ENCODE measurements at places on chromosomes 13 and 19. TPM values are rescaled to one million over a fixed set of nuclear protein-coding genes. Genes with fewer than 3 reads are reported as not detected.

DNA sequence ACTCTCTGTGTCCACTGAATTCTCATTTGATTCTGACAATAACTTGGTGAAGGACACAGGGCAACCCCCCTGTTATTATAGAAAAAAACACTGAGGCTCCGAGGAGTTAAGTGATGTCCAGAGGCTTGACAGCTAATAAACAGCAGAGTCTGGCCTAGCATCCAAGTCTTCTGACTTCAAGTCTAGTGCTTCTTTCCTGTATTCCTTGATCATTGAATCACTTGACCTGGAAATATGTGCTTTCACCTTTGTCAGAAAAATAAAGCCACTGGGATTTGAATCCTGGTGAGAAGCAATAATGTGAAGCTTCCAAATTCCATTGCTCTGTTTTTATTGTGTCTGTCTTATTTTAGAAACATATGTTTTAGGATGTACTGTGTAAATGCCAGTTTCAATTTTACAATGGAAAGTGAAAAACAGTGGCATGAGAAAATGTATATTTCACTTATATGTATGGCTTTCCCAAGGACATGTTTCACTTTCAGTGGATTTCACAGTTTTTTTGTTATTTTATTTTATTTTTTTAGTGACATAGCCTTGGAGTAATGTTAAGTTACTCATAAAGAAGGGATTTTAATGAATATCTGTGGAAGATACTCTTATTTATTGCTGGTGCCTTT is 190.2 kb downstream of the GPC6 start:
- H3K27ac ChIP-seq = no peak overlapping the region
- H3K4me1 ChIP-seq = no peaks in the 10 kb centered on the region
- H3K4me3 ChIP-seq = no peak overlapping the region

DNA sequence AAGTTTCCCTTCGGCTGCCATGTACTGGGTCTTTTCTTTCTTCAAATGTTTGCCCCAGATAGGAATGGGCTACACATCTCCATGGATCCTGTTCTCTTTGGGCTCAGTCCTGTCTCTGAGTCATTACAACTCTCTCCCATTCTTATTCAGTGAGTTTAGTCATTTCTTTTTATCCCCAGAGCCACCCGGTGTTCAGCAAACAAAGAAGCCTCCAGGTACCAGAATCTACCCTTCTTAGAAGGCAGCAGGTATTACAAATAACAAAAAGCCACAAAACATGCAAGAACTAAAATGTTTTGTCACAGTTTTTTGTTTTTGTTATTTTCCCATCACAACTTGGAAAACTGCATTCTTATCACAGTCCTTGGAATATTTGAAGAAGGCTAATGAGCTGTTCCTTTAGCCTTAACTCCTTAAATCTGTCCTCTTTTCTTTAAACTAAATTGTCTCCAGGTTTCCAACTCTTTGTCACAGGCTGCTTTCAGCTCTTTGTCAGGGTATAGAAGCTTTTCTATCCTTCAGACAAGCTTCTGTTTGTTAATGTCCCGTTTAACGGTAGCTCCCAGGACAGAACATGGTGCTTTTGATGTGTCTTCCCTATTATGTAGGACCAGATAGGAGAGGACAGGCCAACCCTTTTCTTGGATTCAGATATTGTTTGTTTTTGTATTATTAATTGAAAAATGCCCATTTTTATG is 215.5 kb upstream of the HTR2A start:
- DNase-seq = no peak
- H3K36me3 ChIP-seq = no peaks in the 10 kb centered on the region
- H3K4me3 ChIP-seq = no peak overlapping the region
- no peak overlapping the region for H3K27ac ChIP-seq
- H3K4me1 ChIP-seq = no peaks in the 10 kb centered on the region

DNA sequence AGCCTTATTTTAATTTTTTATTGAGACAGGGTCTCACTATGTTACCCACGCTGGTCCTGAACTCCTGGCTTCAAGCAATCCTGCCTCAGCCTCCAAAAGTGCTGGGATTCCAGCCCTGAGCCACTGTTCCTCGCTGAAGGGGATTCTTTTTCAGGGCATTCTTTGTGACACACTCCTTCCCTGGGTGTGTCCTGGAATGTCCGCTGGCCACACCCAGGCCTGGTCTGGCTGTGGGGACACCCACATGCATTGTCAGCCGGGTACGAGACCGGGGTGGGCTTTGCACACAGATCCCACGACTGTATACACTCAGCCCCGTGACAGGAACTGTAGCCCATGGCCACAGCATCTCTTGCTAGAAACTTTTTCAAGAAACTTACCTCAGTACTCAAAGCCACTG is 34.4 kb upstream of the GATAD2A start:
- H3K27me3 ChIP-seq = no peaks in the 10 kb centered on the region
- no peak overlapping the region for H3K27ac ChIP-seq
- H3K4me1 ChIP-seq = peaks cover 8% of the 10 kb centered on the region
- no peaks in the 10 kb centered on the region for H3K36me3 ChIP-seq

DNA sequence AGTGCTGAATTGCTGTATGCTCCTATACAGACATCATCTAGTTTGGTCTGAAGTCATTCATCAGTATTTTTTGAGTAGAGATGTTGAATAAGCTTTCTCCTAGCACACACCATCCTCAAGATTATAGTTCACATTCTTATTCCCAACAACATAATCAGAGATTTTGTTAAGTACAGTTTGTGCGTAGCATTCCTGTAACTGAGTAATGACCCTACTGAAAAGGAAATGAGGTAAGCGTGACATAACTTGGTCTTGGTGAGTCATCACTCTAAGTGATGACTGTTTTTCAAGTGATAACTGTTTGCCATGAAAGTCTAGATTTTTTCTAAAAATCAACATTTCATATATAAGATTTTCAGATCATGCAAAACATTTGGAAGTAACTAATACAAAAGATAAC is 18.5 kb upstream of the FAM216B start:
- no peak overlapping the region for H3K27ac ChIP-seq
- no peaks in the 10 kb centered on the region for H3K36me3 ChIP-seq
- no peak for DNase-seq
- H3K4me3 ChIP-seq = no peak overlapping the region
- H3K4me1 ChIP-seq = no peaks in the 10 kb centered on the region

DNA sequence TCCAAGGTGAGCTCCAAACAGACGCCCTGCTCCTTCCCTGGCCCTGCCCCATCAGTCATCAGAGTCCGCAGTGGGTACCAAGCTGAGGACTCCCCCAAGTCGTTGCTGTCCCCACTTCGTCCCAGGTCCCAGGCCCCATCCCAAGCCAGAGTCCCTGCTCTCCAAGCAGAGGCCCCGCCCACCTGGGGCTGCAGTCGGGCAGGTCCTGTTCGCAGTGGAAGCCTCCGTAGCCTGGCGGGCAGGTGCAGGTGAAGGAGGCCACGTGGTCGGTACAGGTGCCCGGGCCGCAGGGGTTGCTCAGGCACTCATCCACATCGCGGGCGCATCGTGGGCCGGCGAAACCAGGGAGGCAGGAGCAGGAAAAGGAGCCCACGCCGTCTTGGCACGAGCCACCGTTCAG is 19.4 kb downstream of the NOTCH3 start:
- H3K4me3 ChIP-seq = no peak overlapping the region
- no peak for DNase-seq
- H3K36me3 ChIP-seq = no peaks in the 10 kb centered on the region

Gene CBARP
- total RNA-seq = 3.9 TPM

DNA sequence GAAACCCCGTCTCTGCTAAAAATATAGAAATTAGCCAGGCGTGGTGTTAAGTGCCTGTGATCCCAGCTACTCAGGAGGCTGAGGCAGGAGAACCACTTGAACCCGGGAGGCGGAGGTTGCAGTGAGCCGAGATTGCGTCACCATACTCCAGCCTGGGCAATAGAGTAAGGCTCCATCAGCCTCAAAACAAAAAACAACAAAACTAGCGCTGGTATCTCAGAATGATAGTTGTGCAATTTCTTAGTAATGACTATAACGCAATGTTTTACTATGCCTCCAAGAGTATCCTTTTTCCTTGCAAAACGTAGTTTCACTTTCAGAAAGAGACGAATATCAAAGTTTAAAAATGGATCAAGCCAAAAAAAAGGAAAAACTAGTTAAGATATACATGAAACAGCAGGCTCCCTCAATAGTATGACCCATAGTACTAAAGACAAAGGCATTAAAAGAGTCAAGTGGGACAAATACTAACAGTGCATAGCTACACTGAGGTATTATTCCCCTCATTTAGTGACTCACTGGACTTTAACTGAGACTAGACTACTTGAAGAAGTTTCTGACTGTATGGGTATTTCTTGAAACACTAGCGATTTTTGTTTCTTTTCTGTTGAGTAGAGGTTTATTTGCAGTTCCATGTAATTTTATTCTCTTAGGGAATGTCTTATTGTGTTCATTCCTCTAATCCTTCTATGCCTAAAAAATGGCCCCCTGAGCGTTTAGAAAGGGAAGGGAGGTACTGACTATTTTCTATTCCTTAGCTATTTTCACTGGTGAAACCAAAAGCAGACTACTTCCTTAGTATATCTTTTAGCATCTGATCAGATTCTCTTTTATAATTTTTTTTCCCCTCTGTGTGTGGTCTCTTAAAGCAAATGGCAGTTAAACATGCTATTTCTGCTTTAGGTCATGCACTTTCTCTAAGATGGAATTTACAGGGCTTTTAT is 10.4 kb upstream of the ITM2B start:
- H3K4me3 ChIP-seq = peak overlapping the region; percentile 2
- no peaks in the 10 kb centered on the region for H3K27me3 ChIP-seq
- DNase-seq = peak; percentile 37
- no peaks in the 10 kb centered on the region for H3K36me3 ChIP-seq
- H3K4me1 ChIP-seq = peaks cover 30% of the 10 kb centered on the region
- peak overlapping the region; percentile 86 for H3K27ac ChIP-seq

GRCh38 chr13:51257187-51257586 is 35.0 kb downstream of the FAM124A start:
- no peak for DNase-seq
- H3K27ac ChIP-seq = no peak overlapping the region
- H3K36me3 ChIP-seq = peaks cover 52% of the 10 kb centered on the region
- no peaks in the 10 kb centered on the region for H3K27me3 ChIP-seq
- no peaks in the 10 kb centered on the region for H3K4me1 ChIP-seq
- H3K4me3 ChIP-seq = no peak overlapping the region

Gene MTRF1
- 27.3 TPM for total RNA-seq

DNA sequence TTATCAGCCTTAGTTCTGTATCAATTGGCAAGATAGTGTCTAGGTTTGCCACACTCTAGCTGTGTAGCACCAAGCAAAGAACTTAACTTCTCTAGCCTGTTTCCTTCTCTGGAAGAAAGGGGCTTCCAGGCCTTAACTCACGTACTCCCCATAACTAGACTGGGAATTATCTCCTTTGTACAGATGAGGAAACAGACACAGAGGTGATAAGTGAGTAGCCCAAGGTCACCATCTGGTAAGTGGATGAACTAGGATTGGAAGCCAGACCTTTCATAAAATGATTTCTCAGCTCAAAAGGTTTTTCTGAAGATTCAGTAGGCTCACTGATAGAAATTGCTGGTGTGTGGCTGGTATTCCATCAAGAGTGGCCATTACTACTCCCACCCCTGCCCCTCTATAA is 3.1 kb downstream of the ZNF428 start:
- H3K27me3 ChIP-seq = no peaks in the 10 kb centered on the region
- H3K4me3 ChIP-seq = no peak overlapping the region
- peaks cover 7% of the 10 kb centered on the region for H3K4me1 ChIP-seq
- H3K36me3 ChIP-seq = peaks cover 30% of the 10 kb centered on the region
- H3K27ac ChIP-seq = no peak overlapping the region
- no peak for DNase-seq

GRCh38 chr13:76813000-76813691 is 73.1 kb downstream of the KCTD12 start:
- peaks cover 16% of the 10 kb centered on the region for H3K4me1 ChIP-seq
- no peaks in the 10 kb centered on the region for H3K36me3 ChIP-seq
- H3K27ac ChIP-seq = no peak overlapping the region
- H3K27me3 ChIP-seq = no peaks in the 10 kb centered on the region

GRCh38 chr19:7558667-7559066 is 23.1 kb downstream of the PNPLA6 start:
- H3K27ac ChIP-seq = no peak overlapping the region
- H3K36me3 ChIP-seq = peaks cover 2% of the 10 kb centered on the region
- H3K27me3 ChIP-seq = no peaks in the 10 kb centered on the region
- no peak for DNase-seq
- H3K4me1 ChIP-seq = no peaks in the 10 kb centered on the region

DNA sequence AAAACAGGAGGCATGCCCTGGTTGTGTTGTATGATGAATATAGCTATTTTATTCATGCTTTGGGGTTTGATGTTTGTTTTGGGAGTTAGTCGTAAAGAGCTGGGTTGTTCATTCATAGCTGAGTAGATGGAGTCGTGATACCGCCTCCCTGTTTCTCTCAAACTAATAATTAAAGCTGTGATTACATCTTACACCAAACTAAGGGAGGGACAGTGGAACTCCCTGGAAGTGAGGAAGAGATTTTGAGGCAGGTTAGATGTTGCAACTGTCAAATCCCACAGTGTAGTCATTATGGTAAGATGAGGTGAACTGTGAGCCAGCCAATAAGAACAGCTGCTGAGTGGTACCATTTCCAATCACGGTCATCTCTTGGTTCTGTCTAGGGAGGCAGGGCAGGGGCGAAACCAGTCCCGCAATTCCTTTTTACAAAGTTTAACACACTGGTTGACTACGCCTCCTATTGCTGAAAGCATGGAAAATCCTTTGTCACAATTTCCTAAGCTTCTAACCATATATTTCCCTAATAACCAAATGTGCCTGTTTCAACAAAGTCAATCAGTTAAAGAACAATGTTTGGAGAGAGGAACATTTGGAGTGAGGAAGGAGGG is 207.6 kb upstream of the SERP2 start:
- peaks cover 1% of the 10 kb centered on the region for H3K4me1 ChIP-seq
- no peak overlapping the region for H3K4me3 ChIP-seq
- no peaks in the 10 kb centered on the region for H3K27me3 ChIP-seq
- H3K27ac ChIP-seq = no peak overlapping the region
- H3K36me3 ChIP-seq = no peaks in the 10 kb centered on the region
- no peak for DNase-seq

DNA sequence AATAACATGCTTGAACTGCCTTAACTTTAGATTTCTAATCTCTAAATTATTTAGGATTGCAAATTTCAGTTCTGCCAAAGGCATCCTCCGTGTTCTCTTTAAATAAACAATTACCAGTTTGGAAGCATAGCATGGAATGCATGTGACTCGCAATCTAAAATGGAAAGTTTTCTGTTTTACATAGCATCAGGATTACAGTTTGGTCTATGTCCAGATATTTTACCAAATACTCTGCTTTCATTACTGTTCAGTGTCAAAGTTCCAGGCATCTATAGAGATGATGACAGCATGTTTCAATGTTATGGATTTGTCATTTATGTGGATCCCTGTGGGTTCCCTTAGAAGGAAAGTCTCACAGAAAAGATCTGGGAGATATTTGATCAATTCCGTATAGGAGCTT is 16.8 kb downstream of the FLT1 start:
- H3K4me3 ChIP-seq = no peak overlapping the region
- H3K27ac ChIP-seq = no peak overlapping the region
- H3K36me3 ChIP-seq = no peaks in the 10 kb centered on the region
- no peaks in the 10 kb centered on the region for H3K4me1 ChIP-seq
- no peaks in the 10 kb centered on the region for H3K27me3 ChIP-seq
- DNase-seq = no peak

GRCh38 chr13:41273831-41274441 is 10.6 kb upstream of the MTRF1 start:
- no peak overlapping the region for H3K27ac ChIP-seq
- no peak for DNase-seq
- no peaks in the 10 kb centered on the region for H3K4me1 ChIP-seq
- no peaks in the 10 kb centered on the region for H3K27me3 ChIP-seq
- H3K36me3 ChIP-seq = no peaks in the 10 kb centered on the region
